ENCODE measurements at places on chromosomes 6 and 20.
A peak's percentile ranks its signal among the peaks of the same experiment; 100 is the strongest.

DNA sequence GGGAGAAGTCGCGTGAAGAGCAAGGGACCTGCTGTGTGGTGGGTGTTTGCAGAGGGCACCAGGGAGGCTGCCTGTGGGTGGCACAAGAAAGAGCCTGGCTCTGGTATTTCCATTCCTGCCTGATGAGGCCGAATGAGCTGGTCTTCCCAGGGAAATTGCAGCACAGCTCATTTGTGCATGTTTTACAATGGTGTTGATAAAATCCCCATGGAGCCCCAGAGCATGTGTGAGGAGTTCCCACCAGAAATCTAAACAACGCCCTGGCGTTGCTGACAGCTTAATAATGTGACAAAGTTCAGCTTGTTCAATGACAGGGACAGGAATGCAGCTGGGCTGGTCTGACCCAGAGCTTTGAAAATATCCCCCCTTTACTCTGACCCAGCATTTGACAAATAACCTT, 135.5 kb downstream of the CLIC5 start:
- DNase-seq, result no peak

- no peak for DNase-seq
Observed at GRCh38 chr20:58078741-58079522, 149.5 kb downstream of the ANKRD60 start.

DNA sequence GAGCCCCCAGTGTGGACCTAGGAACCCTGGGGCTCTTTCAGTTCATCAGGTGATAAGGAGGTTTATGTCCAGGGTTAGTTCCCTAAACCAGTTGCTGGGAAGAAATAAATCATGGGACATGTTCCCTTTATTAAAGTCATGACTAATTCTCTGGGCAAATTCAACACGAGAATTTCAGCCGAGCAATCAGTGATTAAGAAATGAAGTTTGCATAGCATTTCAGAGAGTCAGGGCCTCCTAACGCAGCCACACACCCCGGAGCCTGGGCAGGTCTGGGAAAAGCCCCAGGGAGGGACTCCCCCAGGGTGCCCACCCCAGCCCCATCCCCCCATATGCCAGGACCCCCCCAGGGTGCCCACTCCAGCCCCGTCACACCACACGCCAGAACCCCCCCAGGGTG, 20.1 kb downstream of the SLCO4A1 start:
- no peak for DNase-seq

DNA sequence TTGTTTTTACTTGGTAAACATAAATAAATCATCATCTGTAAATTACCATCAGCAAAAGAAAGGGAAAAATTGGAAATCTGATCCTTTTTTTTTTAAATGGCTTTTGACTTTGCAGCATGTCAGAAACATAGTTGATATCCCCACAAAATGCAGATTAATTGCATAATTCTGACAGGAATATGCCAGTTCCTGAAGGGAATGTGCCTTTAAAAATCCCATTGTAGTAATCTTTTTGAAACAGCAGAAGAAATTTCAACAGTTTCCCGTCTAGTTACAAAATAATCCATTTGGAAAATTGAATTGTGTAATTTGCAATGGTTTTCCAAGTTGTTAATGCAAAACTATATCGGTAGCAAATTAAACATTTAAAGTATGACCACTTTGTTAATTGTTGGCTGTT, 95.2 kb downstream of the DOK5 start:
- DNase-seq, result no peak

GRCh38 chr6:139303185-139303584, 11.4 kb upstream of the TXLNB start:
- DNase-seq, result no peak

DNA sequence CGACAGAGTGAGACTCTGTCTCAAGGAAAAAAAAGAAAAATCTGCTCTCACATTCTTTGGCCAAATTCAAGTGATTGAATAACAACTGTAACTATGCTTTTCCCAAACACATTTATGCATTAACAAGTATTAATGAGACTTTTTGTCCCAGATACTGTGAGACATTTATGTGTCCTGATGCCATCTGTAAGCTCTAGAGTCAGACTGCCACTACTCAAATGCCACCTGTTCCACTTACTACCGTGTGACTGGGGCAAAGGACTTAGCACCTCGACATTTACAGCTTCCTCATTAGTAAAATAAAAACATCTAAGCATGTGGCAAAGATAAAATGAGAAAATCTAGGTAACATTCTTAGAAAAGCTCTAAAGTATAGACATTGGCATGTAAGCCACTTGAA, 178.1 kb upstream of the MARCKS start:
- DNase-seq, result no peak

DNA sequence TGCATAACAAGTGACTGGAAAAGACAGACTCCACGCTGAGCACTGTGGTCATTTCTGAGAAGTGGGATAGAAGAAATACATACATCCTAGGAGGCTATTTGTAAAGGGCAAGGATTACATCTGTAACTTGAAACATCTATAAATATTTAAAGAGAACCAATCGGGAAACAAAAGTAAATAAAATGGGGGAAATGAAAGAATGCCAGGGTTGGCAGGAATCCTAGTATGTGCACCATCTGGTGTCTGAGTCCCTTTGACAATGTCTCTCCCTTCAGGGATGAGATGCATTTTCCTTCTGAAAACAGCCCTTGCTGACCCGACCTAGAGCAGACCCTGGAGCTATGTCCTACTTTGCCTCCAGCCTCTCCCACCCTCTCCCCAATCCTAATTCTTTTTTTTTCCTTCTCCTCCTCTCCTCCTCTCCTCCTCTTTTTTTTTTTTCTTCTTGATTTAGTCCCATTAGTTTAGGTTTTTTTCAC, 53.2 kb downstream of the VSTM2L start:
- no peak for DNase-seq

- no peak for DNase-seq
Observed at GRCh38 chr6:156794546-156795354, 17.6 kb downstream of the ARID1B start.

DNA sequence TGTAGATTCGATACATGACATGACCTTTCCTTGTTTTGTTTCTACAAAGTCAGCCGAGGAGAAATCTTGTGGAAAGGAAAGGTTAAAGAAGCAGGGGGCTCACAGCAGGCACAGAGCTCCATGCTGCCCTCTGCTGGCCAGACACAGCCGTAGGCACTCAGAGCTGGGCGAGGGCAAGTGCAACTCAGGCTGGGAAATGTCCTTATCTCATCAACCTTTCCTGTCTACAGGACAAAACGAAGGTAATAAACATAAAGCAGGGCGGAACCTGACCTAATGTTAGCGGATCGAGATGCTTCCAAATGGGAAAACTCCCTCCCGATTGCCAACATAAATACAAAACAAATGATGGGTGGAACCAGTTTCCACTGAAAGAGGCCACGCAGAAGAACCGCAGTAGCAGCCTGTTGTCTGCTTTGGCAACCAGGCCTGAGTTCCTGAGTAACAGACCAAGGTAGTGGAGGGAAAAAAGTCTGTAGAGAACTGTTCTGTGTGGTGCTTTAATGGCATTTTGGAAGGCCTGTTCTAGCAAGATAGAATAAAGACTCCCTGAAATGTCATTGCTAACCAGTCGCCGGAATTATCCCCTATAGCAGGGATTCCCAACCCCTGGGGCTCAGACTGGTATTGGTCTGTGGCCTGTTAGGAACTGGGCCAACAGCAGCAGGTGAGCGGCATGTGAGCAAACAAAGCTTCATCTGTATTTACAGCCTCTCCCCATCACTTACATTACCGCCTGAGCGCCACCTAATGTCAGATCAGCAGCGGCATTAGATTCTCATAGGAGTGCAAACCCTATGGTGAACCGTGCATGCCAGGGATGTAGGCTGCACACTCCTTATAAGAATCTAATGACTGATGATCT, 85.2 kb downstream of the MBOAT1 start:
- peak; percentile 74 for DNase-seq

- no peak for DNase-seq
Observed at GRCh38 chr20:59829054-59829785, 104.2 kb downstream of the SYCP2 start.

DNA sequence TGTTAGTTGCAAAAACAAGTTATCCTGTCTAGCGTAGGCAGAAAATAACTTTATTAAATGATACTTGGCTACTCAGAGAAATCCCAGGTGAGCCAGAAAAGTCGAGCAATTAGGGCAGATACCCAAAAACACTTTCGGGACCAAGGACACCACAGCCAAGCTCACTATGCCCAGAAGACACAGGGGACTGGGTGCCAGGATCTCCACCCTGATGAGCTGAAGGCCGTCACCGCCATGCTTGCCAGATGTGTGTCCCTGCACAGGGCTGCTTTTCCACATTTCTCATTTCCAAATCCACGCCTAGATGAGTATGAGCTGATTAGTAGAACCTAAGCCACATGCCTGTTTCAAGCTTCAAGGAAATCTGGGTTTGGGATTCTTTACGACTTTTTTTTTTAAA, 214.0 kb upstream of the SMLR1 start:
- DNase-seq, result no peak

DNA sequence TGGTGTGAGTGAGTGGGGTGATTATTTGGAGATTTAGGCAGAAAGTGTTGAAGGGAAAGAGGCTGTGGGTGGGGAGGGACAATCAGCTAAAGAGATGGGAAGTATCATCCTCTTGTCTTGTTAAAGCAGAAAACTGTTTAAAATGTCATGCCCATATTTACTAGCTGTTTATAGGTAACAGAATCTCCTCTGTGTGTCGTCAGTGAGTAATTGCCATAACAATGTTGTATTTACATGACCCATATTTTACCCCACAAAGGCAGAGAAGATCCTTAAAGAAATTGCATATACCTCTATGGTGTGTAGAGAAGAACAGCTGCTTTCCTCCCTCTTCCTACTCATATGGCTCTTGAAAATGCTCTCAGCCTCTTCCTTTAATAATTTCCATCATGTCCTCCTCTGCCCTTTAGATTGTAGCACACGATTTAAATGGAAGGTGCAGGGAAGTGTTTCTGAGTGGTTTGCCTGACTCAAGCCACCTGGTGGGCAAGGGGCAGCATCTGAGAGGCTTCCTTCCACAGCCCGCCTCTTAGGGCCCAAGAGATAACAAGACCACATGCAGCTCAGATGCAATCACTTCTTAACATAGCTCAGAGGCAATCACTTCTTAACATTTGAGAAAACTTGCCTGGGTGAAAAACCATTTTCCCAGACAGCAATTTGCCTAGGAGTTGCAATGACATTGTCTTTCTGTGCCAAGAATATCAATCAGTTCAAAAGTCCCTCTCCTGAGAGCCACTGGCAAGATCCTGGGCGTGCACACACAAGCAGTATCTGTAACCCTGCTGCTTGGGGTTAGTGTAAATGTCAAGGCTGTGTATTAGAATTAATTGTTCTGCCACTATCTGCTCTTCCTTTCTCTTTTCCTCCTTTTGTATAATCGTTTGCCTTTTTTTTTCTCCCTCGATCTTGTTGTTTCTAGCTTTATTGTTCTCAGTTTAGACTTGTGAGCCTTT, 44.1 kb upstream of the EDN1 start:
- DNase-seq, result peak; percentile 77

- no peak for DNase-seq
Observed at GRCh38 chr20:55386686-55387085, 618.6 kb downstream of the CBLN4 start.

- peak; percentile 75 for DNase-seq
Observed at GRCh38 chr20:4937407-4938319, 63.6 kb downstream of the SLC23A2 start.

DNA sequence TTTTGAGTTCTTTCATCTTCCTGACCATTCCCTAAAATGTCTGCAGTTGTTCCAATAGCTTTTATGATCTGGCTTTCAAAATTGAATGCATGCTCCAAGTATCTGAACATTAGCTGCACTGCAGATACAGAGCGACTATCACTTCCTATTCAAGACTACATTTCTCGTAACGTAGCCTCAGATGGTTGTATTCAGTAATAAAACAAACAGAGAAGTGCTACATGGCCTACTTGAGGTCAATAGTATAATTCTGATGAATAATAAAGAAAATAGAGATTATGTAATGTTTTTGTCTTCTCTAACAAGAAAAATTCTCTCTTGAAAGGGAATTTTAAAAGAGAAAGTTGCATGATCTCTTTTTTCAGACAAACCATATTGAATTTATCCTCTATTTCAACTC, 333.9 kb upstream of the IRAK1BP1 start:
- no peak for DNase-seq

DNA sequence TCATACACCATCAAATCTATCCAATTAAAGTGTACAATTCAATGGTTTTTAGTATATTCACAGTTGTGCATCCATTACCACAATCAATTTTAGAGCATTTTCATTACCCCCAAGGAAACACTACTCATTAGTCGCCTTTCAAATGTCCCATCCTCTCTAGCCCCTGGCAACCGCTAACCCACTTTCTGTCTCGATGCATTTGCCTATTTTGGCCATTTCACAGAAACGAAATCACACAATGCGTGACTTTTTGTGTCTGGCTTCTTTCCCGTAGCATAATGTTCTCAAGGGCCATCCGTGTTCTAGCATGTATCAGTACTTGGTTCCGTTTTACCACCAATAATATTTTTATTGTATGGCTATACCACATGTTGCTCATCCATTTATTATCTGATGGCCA, 51.7 kb downstream of the PPP1R3G start:
- DNase-seq, result no peak

GRCh38 chr6:136036601-136037000, 185.1 kb downstream of the PDE7B start:
- DNase-seq, result no peak

DNA sequence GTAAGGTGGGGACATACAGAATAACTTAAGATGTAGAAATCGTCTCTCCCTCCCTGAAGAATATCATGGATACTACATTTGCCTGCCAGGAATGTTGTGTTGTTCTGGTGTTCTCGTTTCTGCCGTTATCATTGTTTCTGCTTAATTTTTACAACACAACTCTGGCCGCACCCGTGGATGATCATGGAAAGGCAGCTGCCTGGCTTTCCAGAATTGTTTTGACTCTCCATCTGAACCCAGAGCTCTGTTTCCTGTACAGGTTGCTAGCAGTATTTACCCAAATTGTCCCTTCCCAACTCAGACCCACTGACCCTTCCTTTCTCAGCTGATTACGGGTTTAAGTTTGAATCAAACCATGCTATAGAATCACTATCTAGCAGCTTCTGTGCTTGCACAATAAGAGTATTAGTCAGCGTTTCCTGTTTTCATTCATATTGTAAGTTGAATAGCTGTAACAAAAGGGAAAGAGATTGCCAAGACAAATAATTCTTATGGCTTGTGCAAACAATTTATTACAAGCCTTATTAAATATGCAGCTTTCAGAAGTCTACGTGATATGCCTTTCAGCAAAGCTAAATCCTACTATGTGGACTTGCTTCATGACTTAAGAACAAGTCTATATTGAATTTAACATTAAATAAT, 139.0 kb downstream of the MTHFD1L start:
- peak; percentile 59 for DNase-seq

- DNase-seq, result no peak
Observed at GRCh38 chr6:30939473-30939872, 1.3 kb upstream of the MUCL3 start.

DNA sequence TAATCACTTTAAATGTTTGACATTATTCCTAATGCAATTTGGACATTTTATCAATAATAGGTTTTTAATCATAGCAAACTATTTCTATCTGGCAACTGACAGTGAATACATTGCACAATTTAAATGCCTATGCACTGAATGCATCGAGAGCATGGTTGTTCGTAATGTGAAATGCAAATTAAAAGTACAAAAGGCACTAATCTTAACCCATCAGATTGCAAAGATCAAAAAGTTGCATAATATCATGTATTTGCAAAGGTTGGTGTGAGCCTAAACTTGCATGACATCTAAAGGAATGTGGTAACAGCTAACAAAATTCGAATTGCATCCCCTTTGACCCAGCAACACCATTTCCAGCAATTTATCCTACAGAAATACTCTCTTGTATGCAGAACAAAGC, 469.9 kb upstream of the IRAK1BP1 start:
- DNase-seq, result no peak
